ENCODE measurements at places on chromosomes 6 and 20. TPM values are rescaled to one million over a fixed set of nuclear protein-coding genes. Genes with fewer than 3 reads are reported as not detected.

DNA sequence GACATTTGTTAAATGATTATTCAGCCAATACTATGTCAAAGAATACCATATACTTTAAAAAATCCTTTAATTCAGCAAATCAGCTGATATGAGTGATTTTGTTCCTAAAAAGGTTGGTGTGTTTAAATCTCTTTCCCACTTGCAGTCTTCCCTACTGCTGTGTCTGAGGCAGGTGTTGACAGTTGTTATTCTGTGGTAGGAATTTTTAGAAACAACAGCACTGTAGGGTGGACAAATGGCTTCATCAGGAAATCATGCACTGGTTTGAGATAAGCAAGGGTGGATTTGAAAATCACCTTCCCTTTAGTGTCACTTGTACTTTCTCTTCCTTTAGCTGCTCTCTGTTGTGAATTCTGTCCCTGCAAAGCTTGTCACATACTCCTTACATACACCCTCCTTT is 213.7 kb upstream of the SGK1 start:
- no peak for DNase-seq

DNA sequence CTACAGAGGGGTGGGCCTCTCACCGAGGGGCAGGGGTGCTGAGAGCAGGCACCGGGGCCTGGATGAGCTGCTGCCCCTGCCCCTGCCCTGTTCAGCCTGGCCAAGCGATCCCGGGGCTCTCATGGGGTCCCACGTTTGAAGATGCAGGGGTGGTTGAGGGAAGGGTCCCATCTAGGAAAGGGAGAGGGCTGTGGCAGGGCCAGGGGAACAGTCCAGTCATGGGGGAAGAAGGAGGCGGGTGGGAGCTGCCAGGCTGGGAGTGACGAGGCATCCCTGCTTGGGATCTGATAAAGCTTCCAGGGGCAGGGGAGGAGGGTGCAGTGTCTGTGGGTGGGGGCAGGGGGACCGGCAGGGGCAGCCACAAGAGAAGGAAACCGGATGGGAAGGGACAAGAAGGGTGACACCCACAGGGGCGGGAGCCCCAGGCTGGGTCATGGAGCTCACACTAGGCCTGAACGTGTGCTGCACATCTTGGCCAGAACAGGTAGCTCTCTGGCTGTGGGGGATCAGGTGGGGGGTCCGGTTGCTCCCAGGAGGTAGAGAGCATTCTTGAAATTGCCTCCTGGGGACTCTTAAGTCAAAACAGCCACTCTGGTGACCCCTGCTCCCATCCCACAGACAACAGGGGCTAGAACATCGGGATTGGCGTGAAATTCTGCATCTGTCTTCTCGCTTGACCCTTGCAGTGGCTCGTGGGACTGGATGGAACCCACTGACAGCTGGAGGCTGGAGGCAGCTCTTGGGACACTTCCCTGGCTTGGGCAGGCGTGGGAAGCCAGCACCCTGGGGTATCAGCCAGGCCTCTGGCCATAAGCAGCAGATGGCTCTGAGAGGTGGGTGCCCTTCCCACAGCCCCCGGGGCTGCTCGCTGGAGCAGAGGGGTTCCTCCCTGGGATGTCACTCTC is 58.0 kb upstream of the GATA5 start:
- no peak for DNase-seq

SLC22A2 gene
- total RNA-seq = not detected

DNA sequence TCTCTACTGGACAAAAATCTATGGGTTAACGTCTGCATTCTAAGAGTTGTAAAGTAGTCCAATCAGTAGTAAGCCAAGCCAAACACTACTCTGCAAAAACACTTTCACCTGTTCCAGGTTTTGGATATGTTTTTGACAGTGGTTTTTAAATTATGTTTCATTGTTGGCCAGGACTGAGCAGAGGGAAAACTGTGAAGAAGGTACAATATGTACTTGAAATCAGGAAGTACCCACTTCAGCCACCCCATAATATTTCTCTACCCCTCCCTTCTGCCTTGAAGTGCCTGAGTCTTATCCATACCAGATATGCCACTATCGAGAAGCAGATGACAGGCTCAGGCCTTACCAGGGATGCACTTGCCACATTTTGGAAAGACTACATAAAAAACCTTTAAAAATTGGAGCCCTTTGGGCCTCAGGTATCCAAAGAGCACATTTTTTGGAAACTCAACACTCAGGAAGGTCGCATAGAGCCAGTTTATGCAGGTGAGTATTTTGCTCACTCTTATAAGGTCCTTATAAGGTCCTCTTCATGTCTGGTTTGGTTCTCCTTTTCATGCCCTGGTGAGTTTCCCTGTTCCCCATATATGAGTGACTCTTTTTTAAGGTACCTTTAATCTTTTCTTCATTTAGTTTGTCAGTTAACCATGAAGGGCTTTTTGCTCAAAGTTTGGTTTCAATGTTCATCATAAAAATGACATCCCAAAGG is 859.3 kb upstream of the FLRT3 start:
- DNase-seq = no peak

GRCh38 chr6:57013521-57013926 is 33.0 kb upstream of the KIAA1586 start:
- no peak for DNase-seq

GRCh38 chr6:111995404-111995803 is 58.5 kb upstream of the CCN6 start:
- no peak for DNase-seq

- no peak for DNase-seq
Observed at GRCh38 chr6:136334465-136334846, 44.8 kb upstream of the BCLAF1 start.

ARMH2 gene
- not detected for total RNA-seq

DNA sequence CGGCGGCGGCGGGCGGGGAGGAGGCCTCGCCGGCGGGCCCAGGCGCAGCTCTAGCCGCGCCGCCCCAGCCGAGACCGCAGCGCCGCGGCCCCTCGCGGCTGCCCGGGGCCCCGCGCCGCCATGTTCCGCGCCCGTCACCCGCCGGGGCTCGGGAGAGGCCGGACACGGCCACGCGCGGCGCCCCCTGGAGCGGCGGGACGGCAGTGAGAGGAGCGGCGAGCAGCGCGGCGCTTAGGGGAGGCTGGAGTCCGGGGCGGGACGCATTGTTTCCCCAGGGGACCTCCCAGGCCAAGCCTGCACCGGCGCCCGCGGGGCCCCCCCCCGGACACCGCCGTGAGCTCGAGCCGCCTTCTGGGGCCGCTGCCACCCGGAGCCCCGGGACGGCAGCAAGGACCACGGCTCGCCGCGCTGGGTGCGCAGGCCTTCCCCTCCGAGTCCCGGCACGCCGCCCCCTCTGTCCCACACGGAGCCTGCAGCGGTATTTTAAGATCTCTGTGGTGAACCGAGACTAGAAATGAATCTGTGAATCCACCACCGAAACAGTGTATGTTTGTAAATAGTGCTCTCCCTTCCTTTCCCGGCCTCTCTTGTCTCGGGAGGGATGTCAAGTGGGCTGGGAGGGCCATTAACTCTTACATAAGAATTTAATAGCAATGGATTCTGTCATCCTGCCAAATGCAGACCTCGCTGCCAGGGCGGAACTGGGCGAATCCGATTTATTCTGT is 424 bp upstream of the KIF13A start:
- peak; percentile 60 for DNase-seq

DNA sequence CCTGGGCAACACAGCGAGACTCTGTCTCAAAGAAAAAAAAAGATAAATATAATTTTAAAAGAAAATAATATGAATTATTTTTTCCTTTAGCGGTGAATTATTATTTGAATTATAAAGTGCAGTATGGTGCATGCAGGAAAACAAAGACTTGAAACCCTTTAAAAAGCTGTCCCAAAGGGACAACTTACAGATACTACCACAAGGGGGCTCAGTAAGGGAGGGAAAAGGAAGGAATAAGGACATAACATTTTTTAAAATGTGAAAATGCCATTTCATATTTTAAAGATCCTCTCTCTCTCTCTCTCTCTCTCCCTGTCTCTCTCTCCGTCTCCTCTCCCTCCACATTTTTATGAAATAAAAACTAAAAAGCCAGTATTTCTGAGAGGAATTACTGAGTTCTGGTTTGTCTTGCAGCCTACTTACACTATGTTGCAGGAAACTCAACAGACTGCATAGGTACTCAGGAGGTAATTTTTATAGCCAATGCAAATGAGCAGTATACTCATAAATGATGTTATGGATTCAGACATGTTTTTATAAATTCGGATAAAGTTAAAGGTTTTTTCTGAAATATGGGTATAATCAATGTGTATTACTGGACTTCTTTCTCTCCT is 455.0 kb upstream of the GJE1 start:
- peak; percentile 37 for DNase-seq

DNA sequence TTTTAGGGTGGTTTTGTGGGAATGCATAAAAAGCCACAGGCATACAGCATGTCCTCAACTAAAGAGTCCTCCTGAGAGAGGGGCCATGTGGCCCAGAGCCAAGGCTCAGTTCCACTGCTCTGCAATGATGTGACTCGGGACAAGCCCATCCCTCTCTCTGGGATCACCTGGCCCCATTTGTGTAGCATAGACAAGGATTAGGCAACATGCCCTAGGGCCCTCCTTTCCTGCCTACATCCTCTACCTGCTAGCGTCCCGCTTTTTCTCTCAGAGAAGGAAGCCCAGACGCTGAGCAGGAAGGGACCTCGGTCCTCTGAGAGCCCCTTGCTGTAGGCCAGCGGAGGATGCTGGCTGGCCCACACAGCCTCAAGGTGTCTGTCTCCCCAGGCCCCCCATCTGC is 8.8 kb downstream of the TGM2 start:
- DNase-seq = no peak

- DNase-seq = no peak
Observed at GRCh38 chr6:48176645-48177308, 65.8 kb upstream of the PTCHD4 start.

All from dermis microvascular lymphatic vessel endothelial cell (primary cell).